ENCODE measurements at places on chromosomes 1 and 21.

DNA sequence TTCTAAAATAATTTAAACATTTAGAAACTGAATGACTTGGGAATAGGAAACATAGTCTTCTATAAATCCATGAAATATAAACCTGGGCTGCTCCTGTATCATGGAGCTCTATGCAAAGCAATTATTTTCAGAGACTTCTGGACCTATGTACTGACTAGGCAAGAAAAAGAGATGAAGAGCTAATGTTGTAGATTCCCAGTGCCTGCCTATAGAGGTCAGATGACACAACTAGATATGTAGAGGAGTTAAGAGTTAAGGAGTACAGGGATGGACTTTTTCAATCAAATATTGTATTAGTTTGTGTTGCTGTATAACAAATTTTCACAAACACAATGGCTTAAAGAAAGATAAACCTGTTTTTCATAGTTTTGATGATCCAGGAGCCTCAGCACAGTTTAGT lies 1434.5 kb downstream of the KCNT2 start:
- DNase-seq = no peak

DNA sequence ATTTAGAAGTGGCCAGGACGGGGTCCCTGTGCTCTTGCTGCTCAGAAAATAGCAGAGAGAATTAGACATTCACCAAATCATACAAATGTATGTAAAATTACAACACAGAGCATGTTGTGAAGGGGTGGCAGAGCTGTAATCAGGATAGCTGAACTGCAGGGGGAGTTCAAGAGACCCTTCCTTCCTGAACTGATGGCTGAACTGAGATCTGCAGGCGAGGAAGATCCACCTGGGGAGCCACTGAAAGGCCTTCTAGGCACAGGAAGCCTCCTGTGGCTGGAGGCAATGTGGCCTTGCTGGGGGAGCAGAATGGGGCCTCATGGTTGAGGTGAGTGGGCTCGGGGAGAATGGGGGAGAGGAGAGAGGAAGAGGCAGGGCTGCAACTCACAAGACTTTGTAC lies 216.5 kb downstream of the PRDM2 start:
- no peak for DNase-seq

GRCh38 chr1:167367705-167368104 lies 147.0 kb downstream of the POU2F1 start:
- no peak for DNase-seq

DNA sequence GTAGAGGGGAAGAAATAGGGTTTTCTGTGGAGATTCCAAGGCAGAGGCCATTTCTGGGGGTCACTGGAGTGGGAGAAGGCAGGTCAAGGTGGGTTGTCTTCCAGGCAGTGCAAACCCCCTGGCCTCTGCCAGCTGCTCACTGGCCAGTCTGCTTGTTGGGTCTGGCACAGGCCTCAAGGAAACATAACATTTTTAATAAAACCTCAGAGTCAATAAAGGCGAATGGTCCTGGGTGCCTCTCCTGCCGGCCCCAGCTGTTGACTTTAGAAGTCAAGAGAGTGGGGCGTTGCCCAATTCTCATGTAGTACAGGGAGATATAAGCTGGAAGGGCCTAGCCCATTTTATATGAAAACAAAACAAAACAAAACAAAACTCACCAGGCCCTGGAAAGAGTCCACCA lies 36.6 kb downstream of the RUNX3 start:
- DNase-seq = peak; percentile 48

DNA sequence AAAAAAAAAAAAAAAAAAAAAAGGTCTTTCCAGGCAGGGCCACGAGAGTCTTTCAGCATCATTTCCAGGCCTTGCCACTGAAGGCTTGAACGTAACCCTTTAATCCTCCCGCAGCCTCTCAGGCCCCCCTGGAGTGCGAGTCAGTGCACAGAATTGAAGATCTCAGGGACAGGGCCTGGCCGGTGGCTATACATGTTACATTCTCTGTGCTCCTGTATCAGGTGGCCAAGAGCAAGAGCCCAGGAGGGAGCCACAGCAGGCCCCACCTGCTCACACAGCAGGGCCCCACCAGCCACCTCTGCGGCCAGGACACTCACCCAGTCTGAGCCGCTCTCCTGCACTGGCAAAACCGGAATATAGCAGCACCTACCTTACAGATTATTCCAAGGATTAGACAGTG lies 34.1 kb upstream of the SLC25A33 start:
- DNase-seq = no peak

- peak; percentile 93 for DNase-seq
Measured at GRCh38 chr1:156623946-156624813, 5.0 kb downstream of the HAPLN2 start.

GRCh38 chr1:220149742-220150141 lies 55.8 kb downstream of the IARS2 start:
- DNase-seq = peak; percentile 60

GRCh38 chr1:205368478-205368877 lies 11.8 kb upstream of the KLHDC8A start:
- DNase-seq = no peak
